Gastroesophageal sphincter (tissue), 4 donors: ENCODE measurements at places on chromosomes 7 and 10. TPM values are rescaled to one million over a fixed set of nuclear protein-coding genes. Genes with fewer than 3 reads are reported as not detected.
A peak's percentile ranks its signal among the peaks of the same experiment; 100 is the strongest.

- no peaks in the 10 kb centered on the region for H3K27me3 ChIP-seq
- H3K36me3 ChIP-seq = no peaks in the 10 kb centered on the region
- no peak overlapping the region for H3K4me3 ChIP-seq
Observed at GRCh38 chr10:5958077-5958476, 19.3 kb downstream of the IL15RA start.

GRCh38 chr7:56074371-56074791 is 10.3 kb downstream of the SUMF2 start:
- H3K36me3 ChIP-seq = peaks cover 62% of the 10 kb centered on the region
- no peak overlapping the region for H3K4me3 ChIP-seq
- H3K27ac ChIP-seq = no peak overlapping the region
- ATAC-seq = peak; percentile 93

C10orf67 gene
- not detected for total RNA-seq

- no peaks in the 10 kb centered on the region for H3K27me3 ChIP-seq
- H3K27ac ChIP-seq = no peak overlapping the region
- H3K4me1 ChIP-seq = peaks cover 3% of the 10 kb centered on the region
- no peak overlapping the region for H3K4me3 ChIP-seq
- no peak for ATAC-seq
- H3K36me3 ChIP-seq = no peaks in the 10 kb centered on the region
Observed at GRCh38 chr7:100847360-100847759, 5.2 kb upstream of the SLC12A9 start.

DNA sequence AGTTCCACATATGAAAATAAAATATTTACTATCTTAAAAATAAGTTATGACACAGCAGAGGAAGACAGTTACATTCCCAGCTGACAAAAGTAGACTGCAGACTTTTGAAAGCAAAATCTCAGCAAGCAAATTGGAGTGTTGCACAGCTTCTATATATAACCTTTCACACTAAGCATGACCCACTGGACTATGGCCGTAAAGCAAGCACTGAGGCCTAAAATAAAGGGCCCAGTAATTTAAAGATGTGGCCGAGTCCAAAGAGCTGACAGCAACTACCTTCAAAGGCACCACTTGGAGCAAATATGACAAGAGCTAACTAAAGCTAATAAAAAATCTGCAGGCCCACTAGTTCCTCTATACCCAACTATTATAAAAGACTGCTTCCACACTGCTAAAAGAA is 6.5 kb downstream of the GDI2 start:
- H3K27me3 ChIP-seq = no peaks in the 10 kb centered on the region
- H3K36me3 ChIP-seq = peaks cover 5% of the 10 kb centered on the region
- H3K4me1 ChIP-seq = peaks cover 79% of the 10 kb centered on the region
- ATAC-seq = no peak
- H3K4me3 ChIP-seq = no peak overlapping the region

- no peak for ATAC-seq
- no peak overlapping the region for H3K4me3 ChIP-seq
- H3K27ac ChIP-seq = no peak overlapping the region
- H3K36me3 ChIP-seq = peaks cover 18% of the 10 kb centered on the region
- H3K4me1 ChIP-seq = no peaks in the 10 kb centered on the region
Observed at GRCh38 chr7:92404170-92404614, 43.1 kb upstream of the GATAD1 start.

DNA sequence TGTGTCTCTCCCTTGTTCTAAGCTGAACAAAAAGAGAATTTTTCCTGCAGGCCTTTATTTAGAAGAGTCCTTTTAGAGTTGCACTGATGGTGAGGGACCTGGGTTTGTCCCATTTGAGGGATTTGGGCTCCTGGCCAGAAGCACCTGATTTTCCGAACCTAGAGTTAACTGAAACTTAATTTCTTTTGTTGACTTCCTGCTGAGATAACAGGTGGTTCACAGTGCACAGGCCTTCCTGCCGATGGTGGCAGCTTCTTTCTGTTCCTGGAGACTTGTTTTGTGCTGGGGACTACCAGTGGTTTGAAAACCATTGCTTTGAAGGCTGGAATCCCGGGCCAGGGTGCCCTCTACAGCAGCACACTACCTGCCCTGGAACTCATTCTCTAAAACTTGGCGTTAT is 99.2 kb downstream of the SUGCT start:
- H3K4me1 ChIP-seq = no peaks in the 10 kb centered on the region
- no peak for ATAC-seq
- no peak overlapping the region for H3K27ac ChIP-seq
- no peaks in the 10 kb centered on the region for H3K27me3 ChIP-seq
- no peaks in the 10 kb centered on the region for H3K36me3 ChIP-seq

DNA sequence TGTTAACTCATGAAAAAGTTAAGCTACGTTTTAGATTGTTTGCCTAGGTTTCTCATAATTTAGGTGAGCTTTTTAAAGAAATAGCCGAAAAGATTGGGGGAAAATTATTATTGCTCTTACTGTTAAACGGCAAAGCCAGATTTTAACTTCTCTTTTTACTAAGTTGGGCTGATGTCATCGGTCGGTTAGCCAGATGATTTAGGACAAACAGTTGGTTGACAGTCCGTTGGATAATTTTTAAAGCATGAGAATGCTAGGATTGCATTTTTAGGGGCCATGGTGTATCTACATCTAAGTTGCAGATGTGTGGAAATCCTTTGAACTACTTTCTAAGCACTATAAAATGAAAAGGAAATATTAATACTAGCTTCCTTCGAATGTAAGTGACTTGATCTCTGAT is 280.9 kb upstream of the AKR1E2 start:
- no peaks in the 10 kb centered on the region for H3K4me1 ChIP-seq
- ATAC-seq = no peak
- H3K4me3 ChIP-seq = no peak overlapping the region
- no peak overlapping the region for H3K27ac ChIP-seq
- H3K36me3 ChIP-seq = no peaks in the 10 kb centered on the region

- no peaks in the 10 kb centered on the region for H3K36me3 ChIP-seq
- no peak overlapping the region for H3K27ac ChIP-seq
- ATAC-seq = no peak
- H3K4me1 ChIP-seq = no peaks in the 10 kb centered on the region
- no peaks in the 10 kb centered on the region for H3K27me3 ChIP-seq
Observed at GRCh38 chr7:104499975-104500374, 171.6 kb downstream of the LHFPL3 start.

AGR3 gene
- total RNA-seq = not detected

GRCh38 chr10:52568309-52568708 is 204.3 kb downstream of the MBL2 start:
- H3K27me3 ChIP-seq = peaks cover 5% of the 10 kb centered on the region
- no peak for ATAC-seq
- H3K4me1 ChIP-seq = no peaks in the 10 kb centered on the region

- no peak overlapping the region for H3K27ac ChIP-seq
- ATAC-seq = no peak
- no peaks in the 10 kb centered on the region for H3K36me3 ChIP-seq
- no peak overlapping the region for H3K4me3 ChIP-seq
Observed at GRCh38 chr7:132528695-132529094, 47.6 kb downstream of the PLXNA4 start.

DNA sequence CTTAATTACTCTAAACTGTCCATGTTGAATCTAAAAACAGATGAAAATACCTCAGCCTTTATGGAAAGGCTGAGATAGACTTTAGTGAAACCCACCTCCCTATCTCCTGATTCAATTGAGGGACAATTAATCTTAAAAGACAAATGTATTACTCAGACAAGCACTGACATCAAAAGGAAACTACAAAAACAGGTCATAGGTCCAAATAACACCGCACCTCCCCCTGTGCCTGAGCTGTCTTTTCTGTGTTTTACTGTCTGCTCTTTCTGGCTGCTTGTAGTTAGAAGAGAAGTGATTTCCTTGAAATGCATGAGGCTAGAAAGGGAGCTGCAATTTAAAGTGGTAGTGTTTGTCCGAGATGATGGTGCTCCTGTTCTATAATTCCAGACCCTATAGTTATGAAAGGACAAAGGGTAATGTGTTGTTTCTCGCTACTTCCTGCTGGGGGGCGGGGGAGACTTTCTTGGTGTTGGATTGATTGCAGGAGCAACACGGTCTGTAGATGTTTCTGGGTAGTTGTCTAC is 16.0 kb downstream of the AKR1C8 start:
- H3K4me1 ChIP-seq = no peaks in the 10 kb centered on the region
- H3K4me3 ChIP-seq = no peak overlapping the region
- H3K27me3 ChIP-seq = no peaks in the 10 kb centered on the region
- ATAC-seq = no peak

DNA sequence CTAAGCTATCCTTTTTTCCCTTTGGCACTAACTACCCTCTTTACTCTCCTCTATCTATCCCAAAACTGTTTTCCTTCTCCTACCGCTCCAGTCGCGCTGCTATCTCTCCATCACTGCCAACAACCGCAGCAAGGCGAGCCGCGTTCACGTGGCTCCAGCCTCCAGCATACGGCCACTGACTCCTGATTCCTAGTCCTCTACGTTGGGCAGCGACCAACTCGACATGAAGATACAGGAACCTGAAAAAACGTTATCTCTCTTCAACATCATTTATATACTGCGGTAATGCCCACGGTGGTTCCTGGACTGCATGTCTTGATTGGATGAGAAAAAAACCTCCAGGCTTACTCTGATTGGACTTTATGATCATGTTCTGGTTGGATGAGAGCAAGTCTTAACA is 129.5 kb downstream of the ZNF716 start:
- H3K4me1 ChIP-seq = no peaks in the 10 kb centered on the region
- H3K27me3 ChIP-seq = no peaks in the 10 kb centered on the region
- H3K36me3 ChIP-seq = no peaks in the 10 kb centered on the region
- no peak overlapping the region for H3K27ac ChIP-seq
- ATAC-seq = no peak

GRCh38 chr10:132627666-132628531 is 90.3 kb downstream of the INPP5A start:
- peaks cover 88% of the 10 kb centered on the region for H3K4me1 ChIP-seq
- ATAC-seq = peak; percentile 20
- H3K36me3 ChIP-seq = no peaks in the 10 kb centered on the region
- H3K27ac ChIP-seq = peak overlapping the region; percentile 96

- ATAC-seq = no peak
- H3K27ac ChIP-seq = no peak overlapping the region
- no peaks in the 10 kb centered on the region for H3K4me1 ChIP-seq
- peaks cover 6% of the 10 kb centered on the region for H3K27me3 ChIP-seq
Observed at GRCh38 chr10:128092454-128092853, 33.8 kb downstream of the MKI67 start.
